ENCODE measurements at places on chromosomes 13 and 19.

GRCh38 chr13:103067751-103068555 is 1.7 kb upstream of the SLC10A2 start:
- no peak for DNase-seq

DNA sequence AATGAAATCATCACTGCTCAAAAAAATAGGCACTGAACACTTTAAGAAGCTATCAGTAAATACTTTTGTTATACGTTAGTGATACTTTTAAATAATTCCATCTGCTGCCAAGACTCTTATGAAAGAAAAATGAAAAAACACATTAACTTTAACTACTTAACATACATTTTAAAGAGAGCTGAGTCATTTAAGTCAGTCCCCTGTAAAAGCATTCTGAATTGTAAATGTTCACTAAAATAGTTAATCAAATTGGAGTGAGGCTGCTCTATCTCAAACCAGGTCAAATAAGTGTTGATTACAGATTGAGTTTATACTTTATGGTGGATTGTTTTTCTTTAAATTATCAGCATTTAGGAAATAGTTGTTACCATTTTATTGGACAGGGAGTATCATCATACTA is 274.2 kb downstream of the MYO16 start:
- no peak for DNase-seq

GRCh38 chr19:6451583-6452222 is 7.9 kb downstream of the SLC25A23 start:
- no peak for DNase-seq

GRCh38 chr13:43071824-43072223 is 48.4 kb downstream of the DNAJC15 start:
- DNase-seq = no peak

DNA sequence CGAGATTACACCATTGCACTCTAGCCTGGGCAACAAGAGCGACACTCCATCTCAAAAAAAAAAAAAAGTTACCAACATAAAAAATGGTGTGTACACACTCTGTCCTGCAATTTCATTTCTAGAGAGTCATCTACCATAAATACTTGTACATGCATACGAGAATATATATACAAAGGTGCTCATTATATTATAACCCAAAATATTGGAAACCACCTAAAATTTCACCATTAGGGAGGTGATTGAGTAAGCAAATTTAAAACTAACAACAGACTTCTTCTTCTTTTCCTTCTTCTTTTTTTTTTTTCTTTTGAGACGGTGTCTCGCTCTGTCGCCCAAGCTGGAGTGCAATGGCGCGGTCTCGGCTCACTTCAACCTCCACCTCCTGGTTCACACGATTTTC is 7.4 kb upstream of the C5AR1 start:
- no peak for DNase-seq

DNA sequence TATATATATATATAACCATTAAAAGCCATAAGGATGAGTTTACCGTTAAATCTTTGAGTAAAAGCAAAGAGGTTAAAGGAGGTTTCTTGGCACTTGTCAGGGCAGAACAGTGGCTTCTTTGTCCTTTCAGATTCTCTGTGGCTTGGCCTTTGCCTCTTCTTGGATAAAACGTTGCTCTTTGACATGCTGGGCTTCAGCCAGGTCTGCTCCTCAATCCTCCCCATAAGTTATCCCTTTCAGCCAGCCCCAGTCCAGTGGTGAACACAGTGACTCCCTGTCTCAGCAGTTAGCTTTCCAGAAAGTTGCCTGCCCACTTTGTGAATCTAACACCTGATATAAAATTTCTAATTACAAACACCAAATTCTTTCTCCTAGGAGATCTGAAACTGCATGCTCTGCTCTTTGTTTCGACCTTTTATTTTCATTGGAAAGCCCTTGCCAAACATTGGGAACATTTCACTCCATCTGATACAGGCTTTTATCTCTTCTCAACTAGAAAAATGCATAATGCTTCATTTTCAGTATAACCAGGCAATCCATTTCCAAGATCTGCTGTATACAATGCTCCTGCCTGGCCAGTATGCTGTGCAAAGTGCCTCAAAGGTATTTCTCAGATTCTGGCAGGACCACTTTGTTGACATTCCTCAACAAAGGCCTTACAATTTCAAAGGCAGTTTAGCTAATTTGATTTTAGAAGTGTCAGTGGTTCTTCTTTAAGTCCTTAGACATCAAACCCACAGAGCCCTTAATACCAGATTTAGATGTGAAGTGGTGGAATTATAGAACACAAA is 16.2 kb upstream of the MED4 start:
- DNase-seq = peak; percentile 63

Measured in globus pallidus (tissue), 1 donor.